ENCODE measurements at places on chromosomes 16 and 17.

DNA sequence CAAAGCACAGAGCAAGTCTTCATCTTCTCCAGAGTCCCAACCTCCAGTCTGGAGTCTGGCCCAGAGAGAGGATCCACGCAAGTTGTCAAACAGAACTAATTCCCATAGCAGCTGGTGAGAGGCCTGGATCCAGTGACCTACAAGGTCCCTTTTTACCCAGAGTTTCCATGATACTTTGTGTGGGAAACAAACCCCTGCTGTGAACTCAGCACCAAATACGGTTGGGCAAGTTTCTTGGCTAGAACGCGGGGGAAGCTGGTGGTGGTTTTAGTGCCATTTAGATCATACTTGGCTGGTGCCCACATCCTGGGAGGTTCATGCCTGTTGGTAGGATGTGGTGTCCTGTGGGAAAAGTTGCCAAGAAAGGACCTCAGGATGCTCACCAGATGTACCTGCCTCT lies 18.1 kb downstream of the TMC7 start:
- peak; percentile 90 for DNase-seq

DNA sequence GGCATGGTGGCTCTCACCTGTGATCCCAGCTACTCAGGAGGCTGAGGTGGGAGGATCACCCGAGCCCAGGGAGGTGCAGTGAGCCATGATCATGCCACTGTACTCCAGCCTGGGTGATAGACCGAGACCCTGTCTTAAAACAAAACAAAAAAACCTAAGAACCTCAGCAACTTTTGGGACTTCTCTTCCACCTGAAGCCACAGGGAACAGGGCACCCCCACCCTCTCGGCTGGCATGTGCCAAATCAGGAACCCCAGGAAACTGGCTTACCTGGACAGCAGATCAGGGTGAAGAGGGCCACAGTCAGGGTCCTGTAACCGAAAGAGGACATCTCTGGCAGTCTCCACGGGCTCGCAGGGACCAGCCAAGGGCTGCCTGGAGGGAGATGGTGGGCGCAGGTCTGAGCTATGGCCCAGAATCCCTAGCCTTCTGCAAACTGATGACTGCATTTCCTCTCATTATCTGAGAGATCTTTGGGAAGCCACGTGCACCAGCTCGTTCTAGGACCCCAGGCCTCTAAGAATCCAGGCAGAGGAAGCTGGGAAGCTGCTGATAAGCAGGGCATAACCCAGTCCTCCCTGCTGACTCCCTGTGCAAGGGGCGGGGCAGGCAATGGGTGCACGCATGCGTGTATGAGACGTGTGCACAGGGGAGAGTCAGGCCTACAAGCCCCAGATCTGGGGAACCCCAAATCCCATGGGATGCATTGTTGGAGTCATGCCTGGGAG lies 8.4 kb downstream of the PRR29 start:
- peak; percentile 33 for DNase-seq

DNA sequence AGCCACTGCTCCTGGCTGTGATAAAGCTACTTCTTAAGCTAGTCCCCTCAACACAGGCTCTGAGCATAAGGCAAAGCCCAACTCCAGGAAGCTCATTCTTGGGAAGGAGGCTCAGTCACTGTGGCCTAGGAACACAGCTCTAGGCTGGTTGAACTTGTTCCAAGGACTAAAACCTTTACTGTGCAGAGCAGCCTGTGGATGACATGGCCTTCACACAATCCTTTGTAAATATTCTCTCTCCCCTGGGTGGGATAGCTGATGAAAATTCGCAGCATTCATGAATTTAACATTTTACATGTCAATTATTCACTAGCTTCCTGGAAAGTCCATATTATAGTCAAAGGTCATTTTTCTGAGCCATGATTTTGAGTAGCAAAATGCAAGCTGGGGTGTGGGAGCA lies 28.9 kb downstream of the BEAN1 start:
- DNase-seq = no peak

DNA sequence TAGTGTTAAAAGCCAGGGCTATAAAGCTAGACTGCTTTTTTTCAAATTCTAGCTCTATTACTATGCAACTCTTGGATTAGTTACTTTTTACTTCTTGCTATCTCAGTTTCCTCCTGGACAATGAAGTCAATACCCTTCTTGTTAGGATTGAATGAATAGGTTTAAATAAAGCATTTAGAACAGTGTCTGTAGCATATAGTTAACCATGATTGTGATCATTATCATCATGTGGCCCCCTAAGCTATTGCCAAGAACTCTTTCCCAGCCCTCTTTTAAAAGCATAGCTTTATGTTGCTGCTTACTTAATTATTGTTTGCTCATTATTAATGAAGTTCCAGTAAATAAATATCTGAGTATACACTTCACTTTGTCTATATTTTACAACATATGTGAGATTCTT lies 4.5 kb downstream of the VMP1 start:
- DNase-seq = no peak

DNA sequence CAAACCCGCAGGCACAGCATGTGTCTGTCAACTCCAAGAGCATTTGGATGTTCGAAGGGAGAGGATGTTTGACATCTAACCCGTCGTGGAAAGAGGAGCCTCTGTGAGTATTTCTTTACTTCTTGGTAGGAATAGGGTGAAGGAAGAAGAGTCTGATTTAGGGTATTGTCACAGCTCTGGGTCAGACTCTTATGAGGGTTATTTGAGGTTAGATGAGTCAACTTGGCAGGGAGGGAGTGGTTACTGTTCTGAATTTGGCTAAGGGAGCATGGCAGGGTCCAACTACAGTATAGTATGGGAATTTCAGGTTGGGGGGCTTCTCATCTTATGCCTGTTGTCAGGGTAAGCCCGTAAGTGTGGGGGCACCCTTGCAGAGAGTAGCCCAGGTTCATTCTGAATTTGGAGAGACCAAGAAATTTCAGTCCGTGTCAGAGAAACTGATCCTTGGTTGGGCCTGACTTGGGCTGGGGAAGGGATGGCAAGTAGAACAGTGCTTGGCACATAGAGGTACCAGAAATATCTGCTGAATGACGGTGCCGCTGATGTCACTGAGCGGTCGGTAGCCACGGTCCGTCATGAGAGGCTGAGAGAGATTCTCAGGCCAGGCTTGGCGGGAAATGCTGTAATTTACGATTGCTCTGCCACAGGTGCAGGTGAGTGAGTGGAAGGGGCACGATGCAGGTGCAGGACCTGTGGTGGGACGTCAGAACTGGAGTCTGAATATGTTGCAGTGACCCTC lies 43.2 kb downstream of the MYH3 start:
- DNase-seq = peak; percentile 40

GRCh38 chr17:57902800-57903759 lies 52.1 kb downstream of the CUEDC1 start:
- DNase-seq = peak; percentile 78

- DNase-seq = no peak
Observed at GRCh38 chr16:28522792-28523191, 16.0 kb downstream of the NUPR1 start.

- no peak for DNase-seq
Observed at GRCh38 chr17:82909322-82909904, 69.6 kb upstream of the ZNF750 start.

DNA sequence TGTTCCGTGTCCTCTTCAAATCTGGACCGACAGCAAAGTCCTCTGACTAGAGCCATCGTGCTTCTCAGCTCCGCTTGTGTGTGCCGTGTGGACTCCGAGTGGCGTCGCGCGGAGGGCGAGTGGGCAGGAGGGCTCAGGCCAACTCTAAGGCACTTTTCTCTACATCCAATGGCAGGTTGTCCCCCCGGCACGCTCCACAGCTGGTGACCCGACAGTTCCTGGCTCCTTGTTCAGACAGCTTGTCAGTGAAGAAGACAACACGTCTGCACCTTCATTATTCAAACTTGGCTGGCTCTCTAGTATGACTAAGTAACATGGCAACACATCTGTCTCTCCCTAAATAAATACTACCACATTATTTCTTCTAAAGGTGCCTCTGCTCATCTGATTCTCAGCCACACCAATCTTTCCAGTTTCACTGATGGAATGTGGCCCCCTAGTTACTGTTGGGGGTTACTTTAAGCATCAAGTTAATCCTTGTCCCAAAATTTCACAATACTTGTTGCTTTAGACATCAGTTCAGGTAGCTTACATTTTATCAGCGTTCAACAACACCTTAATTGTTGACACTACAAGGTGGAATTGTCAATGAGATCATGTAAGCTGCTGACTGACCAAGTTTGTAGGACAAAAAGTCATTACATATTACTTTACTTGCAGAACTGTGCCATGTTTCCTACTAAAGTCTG lies 15.4 kb downstream of the COG1 start:
- DNase-seq = no peak

- DNase-seq = no peak
Observed at GRCh38 chr17:75262112-75262606, 480 bp downstream of the MRPS7 start.

DNA sequence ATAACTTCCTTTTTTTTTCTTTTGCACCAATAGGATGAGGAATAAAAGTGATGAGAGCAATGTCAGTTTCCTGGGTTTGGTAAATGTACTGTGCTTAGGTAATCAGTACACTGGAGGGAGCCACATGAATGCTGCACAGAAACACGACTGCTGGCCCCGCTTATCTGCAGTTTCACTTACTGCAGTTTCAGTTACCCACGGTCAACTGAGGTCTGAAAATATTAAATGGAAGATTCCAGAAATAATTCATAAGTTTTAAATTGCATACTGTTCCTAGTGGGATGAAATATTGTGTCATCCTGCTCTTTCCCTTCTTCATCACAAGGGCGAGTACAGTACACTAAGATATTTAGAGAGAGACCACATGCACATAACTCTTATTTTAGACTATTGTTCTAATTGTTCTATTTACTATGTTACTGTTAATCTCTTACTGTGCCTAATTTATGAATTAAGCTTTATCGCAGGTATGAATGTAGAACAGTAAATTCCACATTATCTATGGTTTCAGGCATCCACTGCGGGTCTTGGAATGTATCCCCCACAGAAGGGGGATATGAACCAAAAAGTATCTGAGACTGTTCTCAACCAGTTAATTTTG lies 6.4 kb upstream of the LGALS3BP start:
- DNase-seq = no peak

- DNase-seq = no peak
Observed at GRCh38 chr16:70736465-70737376, 50.9 kb upstream of the MTSS2 start.

- no peak for DNase-seq
Observed at GRCh38 chr16:89349947-89350633, 132.6 kb downstream of the ZNF778 start.
